IMR-90 (cell line): ENCODE measurements at places on chromosomes 12 and 14. TPM values are rescaled to one million over a fixed set of nuclear protein-coding genes. Genes with fewer than 3 reads are reported as not detected.

The PXMP2 gene
- total RNA-seq, result 10.9 and 13.3 TPM in 2 replicates

The OTX2 gene
- total RNA-seq, result not detected in 2 replicates

DNA sequence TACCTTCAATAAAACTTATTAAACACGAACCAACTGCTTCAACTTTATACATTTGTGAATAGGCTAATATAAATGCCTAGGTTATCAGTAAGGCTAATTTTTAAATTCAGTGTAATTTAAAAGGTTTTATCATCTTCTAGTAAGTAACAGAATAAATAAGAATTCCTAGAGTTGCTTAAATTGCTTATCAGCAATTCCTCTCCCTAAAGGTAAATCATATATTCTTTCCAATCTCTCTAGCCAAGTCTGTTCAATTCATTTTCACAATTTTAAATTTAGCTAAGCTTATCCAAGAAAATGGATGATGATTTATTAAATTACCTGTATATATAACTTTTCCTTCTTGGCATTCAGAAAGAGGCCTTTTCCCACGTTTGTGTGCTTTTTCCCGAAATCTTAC is 4.6 kb downstream of the PUS7L start:
- no peak for DNase-seq

DNA sequence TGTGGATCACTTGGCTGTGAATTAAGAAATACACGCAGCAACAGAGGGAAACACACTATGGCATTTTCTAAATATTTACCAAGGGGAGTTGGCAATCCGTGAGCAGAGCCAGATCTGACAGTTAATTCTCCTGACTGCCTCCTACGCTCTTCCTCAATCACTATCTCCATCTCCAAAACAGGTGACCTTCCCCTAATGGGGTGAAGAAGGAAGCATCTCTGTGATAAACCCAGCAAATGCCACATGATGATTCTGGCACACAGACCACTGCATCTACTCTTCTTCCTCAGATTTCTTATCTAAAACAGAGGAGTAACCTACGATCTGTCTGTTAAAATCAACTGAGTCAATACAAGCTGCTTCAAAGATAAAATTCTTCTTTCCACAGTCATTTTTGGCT is 4.4 kb downstream of the SPTB start:
- no peak for DNase-seq

The IGF1 gene
- under 0.01 and 0.28 TPM in 2 replicates for total RNA-seq

The MYF6 gene
- total RNA-seq, result not detected in 2 replicates

The CFAP54 gene
- total RNA-seq, result 0.18 and 0.28 TPM in 2 replicates
